Neural progenitor cell (in vitro differentiated cells): ENCODE measurements at places on chromosomes 16 and 17. TPM values are rescaled to one million over a fixed set of nuclear protein-coding genes. Genes with fewer than 3 reads are reported as not detected.

DNA sequence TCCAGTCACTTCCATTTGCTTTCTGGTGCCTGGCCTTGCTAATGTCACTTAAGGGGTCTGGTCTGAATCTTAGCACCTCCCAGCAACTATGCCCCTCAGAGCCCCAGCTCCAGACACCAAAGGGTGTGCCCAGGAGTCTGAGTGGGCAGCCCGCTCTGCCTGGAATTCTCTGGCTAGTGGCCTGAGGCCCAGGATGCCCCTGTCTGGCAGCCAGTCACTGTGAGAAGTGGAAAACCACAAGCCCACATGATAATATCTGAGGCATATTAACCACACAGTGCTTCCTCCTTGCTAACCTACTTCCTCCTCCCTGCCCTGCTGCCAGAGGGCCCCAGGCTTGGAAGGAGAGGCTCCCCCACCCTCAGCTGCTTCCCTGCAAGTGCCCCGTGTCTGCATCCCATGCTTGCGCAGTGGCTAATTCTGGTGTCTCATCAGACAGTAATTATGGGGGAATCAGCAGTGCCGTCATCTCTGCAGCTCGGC lies 14.0 kb downstream of the SRCIN1 start:
- DNase-seq, result no peak

DNA sequence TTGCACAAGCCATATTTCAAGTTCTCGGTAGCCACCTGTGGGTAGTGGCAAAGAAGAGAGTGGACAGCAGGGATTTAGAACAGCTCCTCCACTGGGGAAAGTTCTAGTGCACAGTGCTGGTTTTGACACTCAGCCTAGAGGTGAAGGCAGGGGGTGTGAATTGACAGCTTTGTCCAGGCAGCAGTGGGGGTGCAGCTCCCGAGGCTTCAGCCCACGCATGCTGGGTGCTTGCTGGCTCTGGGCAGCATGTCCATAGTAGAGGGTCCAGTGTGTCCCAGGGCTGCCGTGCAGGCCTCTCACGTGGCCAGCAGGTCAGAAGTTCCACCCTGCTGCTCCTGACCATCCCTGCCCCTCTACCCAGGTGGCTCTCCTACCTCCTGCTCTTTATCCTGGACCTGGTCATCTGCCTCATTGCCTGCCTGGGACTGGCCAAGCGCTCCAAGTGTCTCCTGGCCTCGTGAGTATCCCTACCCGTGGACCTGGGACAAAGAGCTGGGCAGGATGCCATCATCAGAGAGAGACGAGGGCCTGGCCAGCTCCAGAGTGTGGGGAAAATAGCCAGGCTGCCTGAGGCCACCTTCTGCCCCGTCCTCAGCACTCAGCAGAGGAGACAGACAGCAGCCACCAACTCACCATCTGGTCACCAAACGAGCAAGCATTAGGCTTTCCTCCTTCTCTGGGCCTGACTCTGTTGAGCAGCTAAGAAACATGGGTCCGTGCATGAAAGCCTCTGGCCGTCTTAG lies 29.8 kb downstream of the TTYH2 start:
- no peak for DNase-seq

DNA sequence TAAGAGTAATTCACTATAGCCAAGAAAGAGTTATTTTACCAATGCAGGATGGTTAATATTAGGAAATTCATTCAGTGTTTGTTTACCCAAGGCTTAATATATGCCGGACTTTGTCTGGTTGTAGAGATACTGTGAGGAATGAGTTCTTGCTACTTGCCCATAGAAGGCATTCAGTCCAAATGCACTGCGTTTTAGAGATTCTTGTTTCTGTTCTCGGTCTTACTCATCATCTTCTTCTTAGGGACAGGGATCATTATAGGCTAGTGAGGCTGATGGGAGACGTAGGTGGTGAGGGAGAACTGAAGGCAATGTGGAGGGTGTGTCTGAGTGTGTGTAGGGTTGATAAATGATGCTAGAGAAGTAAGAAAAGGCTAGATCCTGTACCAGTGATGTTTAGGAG lies 90.7 kb downstream of the OR1D5 start:
- DNase-seq, result no peak

- no peak for DNase-seq
Measured at GRCh38 chr17:13581925-13582324, 19.8 kb downstream of the HS3ST3A1 start.

DNA sequence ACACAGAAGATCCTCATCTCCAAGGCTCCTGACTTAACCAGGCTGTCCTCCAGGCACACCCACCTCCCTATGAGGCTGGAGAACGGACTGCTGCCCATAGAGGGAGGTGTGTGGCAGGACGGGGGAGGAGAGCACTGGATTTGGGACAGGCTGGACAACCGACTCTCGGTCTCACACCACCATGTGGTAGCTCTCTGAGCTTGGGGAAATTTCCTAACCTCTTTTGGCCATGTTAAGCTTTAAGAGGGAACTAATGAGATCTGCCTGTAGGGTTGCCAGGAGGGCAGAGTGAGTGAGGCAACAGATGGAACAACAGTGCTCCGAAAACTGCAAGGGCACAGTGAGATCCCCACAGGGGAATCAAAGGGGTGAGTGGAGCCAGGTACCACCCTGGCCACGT lies 32.7 kb downstream of the RHBDL3 start:
- no peak for DNase-seq

GRCh38 chr17:74126959-74127358 lies 76.5 kb upstream of the RPL38 start:
- no peak for DNase-seq

DNA sequence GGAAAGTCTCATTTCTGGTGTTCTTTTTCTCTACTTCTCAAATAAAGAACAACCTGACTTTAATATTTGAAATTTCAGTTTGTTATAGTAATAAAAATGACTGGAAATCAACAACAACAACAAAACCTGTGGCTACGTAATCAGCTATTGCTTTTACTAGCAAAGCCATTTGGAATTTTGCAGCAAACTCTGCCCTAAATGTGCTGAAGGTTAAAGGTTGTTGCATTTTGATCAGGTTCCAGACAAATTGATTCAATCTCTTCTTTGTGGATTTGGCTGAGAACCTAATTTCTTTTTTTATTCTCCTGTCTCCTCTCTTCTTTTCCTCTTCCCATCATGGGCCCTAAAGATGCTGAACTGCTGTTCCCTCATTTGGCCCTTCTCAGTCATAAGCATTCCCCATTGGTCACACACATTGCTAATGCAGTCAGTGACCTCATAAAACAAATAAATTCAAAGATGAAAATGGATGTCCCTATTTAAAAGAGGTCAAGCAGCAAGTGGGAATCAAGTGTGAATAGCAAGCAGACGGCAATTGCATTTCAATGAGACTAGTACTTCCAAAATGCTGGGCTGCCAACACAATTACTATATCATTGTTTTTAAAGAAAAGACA lies 795.1 kb upstream of the CDH8 start:
- DNase-seq, result no peak

DNA sequence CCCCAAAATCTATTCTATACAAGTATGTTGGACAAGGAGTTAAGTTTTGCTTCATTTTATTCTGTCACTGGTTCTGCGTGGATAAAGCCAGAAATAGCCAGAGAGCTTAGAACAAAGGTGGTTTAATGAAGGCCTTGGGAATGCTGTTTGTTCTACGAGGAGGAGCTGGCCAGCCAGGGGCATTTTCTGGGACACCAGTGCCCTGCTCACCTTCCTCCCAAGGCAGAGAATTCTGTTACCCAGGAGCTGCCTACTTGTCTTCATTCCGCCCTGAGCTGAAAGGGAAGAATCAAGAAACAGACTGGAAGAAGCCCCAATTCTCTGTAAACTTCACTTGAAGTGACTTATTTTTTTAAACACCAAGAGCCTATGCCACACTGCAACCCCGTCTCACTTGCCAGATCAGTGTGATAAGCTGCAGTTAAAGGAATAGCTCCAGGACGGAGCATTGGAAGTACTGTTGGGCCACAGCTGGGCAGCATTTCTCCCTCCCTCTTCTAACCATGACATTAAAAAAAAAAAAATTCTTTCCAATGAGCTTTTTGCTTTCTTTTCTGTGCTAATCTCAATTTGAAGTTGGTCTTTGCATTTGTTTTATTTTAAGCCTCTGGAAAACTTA lies 149.8 kb upstream of the DYNLRB2 start:
- DNase-seq, result no peak

- no peak for DNase-seq
Measured at GRCh38 chr17:17102176-17102575, 59.9 kb downstream of the MPRIP start.

DNA sequence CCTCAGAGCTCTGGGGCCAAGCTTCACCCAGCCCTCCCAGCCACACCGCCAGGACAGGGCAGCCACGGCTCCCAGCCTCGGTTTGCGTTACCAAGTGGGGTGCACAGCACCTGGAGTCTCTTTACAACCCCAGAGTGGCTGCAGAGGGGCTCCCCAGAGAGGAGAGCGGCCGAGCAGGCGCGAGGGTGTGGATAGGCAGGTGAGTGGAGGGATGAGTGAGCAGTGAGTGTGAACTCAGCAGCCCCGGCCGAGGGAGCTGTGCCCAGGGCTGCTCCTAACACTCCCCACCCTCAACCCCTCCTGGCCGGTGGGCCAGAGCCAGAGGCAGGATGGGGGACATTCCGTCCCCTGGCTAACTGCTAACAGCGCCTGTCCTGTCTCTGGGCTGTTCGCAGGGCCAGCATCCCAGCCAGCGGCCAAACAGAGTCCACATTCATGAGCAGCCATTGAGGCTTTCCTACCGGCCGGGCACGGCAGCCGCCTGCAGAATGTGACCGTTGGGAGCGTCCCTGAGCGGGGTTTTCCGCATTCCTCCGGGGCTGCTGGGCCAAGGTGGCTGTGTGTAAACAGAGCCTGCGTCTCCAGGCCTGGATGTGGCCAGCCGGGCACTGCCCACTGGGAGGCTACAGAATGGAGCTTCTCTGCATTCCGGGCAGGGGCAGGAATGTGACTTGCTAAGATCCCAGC lies 5.3 kb downstream of the ZNF469 start:
- DNase-seq, result peak; percentile 22

- peak; percentile 28 for DNase-seq
Measured at GRCh38 chr16:87305505-87306391, 11.4 kb downstream of the C16orf95 start.

- DNase-seq, result no peak
Measured at GRCh38 chr16:28264656-28265055, 27.7 kb upstream of the SBK1 start.

DNA sequence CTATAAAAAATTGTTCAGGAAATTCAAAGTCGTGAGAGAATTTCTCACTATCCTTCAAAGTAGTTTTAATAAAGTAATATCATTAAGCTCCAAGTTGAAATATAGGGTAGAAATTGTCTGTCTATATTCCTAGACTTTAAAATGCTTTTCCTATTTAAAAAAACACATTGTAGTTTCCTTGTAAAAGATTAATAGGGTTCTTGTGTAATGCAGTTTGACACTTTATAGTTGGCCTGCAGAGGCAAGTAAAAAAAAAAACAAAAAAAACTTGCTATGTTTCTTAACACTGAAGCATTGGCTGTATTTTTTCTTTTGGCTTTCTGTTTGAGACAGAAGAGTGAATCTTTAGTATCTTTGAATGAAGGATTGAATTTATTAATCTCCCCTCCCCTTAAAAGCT lies 17.4 kb downstream of the CPD start:
- DNase-seq, result no peak

- no peak for DNase-seq
Measured at GRCh38 chr16:60151987-60152386, 1417.9 kb upstream of the GOT2 start.

GRCh38 chr16:12155235-12155634 lies 178.7 kb downstream of the SNX29 start:
- DNase-seq, result no peak

DNA sequence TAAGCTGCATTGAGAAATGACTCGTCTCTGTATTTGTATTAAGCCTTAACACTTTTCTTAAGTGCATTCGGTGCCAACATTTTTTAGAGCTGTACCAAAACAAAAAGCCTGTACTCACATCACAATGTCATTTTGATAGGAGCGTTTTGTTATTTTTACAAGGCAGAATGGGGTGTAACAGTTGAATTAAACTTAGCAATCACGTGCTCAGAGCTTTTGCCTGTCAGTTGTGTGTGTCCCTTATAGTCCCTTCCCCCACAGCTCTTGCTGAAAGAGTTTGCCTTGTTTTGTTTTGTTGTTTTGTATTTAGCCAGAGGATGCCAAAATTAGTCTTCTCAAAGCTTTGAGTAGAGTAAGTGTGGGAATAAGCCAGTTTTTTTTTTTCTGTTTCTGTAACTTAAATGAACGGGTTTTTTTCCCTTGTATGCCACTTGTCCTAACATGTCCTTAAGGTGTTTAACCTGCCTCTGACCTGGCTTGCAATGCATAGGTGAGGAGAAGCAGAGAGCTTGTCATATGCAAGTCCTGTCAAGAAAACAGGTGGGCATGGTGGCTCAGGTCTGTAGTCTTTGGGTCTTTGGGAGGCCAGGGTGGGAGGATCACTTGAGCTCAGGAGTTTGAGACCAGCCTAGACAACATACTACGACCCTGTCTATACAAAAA lies 4.6 kb upstream of the MAPK8IP3 start:
- no peak for DNase-seq

DNA sequence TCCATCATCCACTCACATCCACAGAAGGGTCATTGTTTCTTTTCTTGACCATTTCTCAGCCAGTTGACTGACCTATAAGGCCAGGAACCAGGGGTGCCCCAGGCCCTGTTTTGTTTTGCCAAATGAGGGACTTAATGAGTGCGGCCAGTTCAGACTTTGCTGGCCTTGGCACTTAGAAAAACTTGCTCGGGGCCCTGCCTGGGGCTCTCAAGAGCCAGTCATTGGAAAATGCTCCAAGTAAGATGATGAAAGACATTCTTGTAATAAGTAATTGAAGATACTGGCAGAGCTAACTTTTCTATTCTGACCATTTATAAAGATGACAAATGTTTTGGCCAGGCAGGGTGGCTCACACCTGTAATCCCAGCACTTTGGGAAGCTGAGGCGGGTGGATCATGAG lies 29.0 kb upstream of the CLEC18B start:
- no peak for DNase-seq

DNA sequence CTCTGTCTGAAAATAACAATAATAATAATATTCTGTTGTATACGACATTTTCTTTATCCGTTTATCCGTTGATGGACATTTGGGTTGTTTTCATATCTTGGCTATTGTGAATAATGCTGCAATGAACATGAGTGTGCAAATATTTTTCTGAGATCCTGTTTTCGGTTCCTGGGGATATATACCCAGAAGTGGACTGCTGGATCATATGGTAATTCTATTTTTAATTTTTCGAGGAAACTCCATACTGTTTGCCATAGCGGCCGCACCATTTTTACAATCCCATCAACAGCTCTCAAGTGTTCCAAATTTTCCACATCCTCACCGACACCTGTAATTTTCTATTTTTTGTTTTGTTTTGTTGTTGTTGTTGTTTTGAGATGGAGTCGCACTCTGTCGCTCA lies 5.3 kb upstream of the PRSS41 start:
- no peak for DNase-seq

DNA sequence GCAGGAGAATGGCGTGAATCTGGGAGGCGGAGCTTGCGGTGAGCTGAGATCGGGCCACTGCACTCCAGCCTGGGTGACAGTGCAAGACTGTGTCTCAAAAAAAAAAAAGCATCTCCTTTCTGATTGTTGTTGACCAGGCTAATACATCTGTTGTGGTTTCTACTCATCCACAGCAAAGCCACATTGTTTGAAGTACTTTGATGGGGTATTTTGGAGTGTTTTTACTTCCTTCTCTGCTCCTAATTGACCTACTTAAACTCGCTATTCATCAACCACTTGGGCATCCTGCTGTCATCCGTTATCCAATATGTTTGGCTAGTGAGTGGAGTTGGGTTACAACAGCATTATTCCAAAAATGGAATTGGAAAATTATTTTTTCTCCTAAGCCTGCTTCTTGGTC lies 3.5 kb upstream of the CDC27 start:
- no peak for DNase-seq

Gene ZNF747
- 7.0 and 14.5 TPM in 2 replicates for total RNA-seq

Gene TLCD2
- 0.15 and 0.28 TPM in 2 replicates for total RNA-seq

Gene RUNDC1
- total RNA-seq, result 11.4 and 12.6 TPM in 2 replicates

Gene EVI2A
- total RNA-seq, result not detected in 2 replicates
